ENCODE measurements at places on chromosomes 13 and 19.

- DNase-seq = no peak
These were observed 62.3 kb downstream of the SGCG start for GRCh38 chr13:23243066-23243465.

GRCh38 chr13:111472559-111473460, 152.4 kb downstream of the TEX29 start:
- no peak for DNase-seq

DNA sequence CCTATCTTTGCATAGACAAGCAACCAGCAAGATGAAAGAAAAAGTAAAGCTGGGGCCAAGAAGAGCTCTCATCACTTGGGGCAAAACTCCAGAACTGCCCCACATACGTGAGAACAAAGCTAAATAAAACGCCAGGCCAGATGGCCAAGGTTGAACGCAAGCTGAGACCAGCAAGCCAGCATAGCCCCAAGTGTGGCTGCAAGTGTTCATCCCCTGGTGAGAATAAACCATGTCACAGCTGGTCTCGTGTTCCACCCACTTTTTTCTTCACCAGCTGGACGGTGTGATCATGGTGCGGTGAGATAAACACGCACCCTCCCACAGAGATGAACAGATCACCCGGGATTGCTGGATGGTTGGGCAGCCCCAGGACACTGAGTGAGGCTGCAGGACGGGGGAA, 109.6 kb upstream of the CACNA1A start:
- no peak for DNase-seq

GRCh38 chr13:39433651-39434050, 169.3 kb downstream of the LHFPL6 start:
- no peak for DNase-seq

GRCh38 chr19:46998445-46999125, 21.1 kb upstream of the NPAS1 start:
- DNase-seq = no peak

- no peak for DNase-seq
These were observed at the start of gene AMER2 for GRCh38 chr13:25171517-25172302. AMER2 (minus strand) TSS chr13:25172288; CDS start chr13:25171619, 669 bp downstream.

- DNase-seq = no peak
These were observed 71.4 kb downstream of the FREM2 start for GRCh38 chr13:38758277-38758676.
